ENCODE measurements at places on chromosomes 11 and 22.

GRCh38 chr11:93608364-93608763 is 53.1 kb upstream of the CEP295 start:
- no peak overlapping the region for H3K4me3 ChIP-seq
- no peak overlapping the region for H3K27ac ChIP-seq
- peak; percentile 63 for DNase-seq

GRCh38 chr11:44532809-44533208 is 32.7 kb upstream of the CD82 start:
- peaks cover 31% of the 10 kb centered on the region for H3K4me1 ChIP-seq
- no peak overlapping the region for H3K4me3 ChIP-seq
- H3K36me3 ChIP-seq, result no peaks in the 10 kb centered on the region
- no peak for DNase-seq
- peaks cover 5% of the 10 kb centered on the region for H3K27me3 ChIP-seq
- H3K27ac ChIP-seq, result no peak overlapping the region

GRCh38 chr22:43566021-43566420 is 154.2 kb downstream of the MPPED1 start:
- H3K36me3 ChIP-seq, result no peaks in the 10 kb centered on the region
- H3K4me1 ChIP-seq, result no peaks in the 10 kb centered on the region
- no peak overlapping the region for H3K27ac ChIP-seq
- no peak overlapping the region for H3K4me3 ChIP-seq
- H3K27me3 ChIP-seq, result no peaks in the 10 kb centered on the region
- DNase-seq, result no peak

GRCh38 chr11:119990309-119991021 is 147.4 kb downstream of the TRIM29 start:
- H3K4me3 ChIP-seq, result no peak overlapping the region
- H3K27me3 ChIP-seq, result peaks cover 10% of the 10 kb centered on the region
- peaks cover 29% of the 10 kb centered on the region for H3K4me1 ChIP-seq
- no peak overlapping the region for H3K27ac ChIP-seq
- peak; percentile 78 for DNase-seq

GRCh38 chr11:130478881-130479280 is 30.4 kb downstream of the ADAMTS15 start:
- peaks cover 23% of the 10 kb centered on the region for H3K36me3 ChIP-seq
- no peaks in the 10 kb centered on the region for H3K27me3 ChIP-seq
- H3K4me1 ChIP-seq, result peaks cover 46% of the 10 kb centered on the region

- H3K27ac ChIP-seq, result peak overlapping the region; percentile 49
- peaks cover 45% of the 10 kb centered on the region for H3K4me1 ChIP-seq
- no peaks in the 10 kb centered on the region for H3K36me3 ChIP-seq
- peaks cover 2% of the 10 kb centered on the region for H3K27me3 ChIP-seq
- peak; percentile 84 for DNase-seq
Measured at GRCh38 chr11:69127081-69127850, 28.5 kb upstream of the SMIM38 start.

DNA sequence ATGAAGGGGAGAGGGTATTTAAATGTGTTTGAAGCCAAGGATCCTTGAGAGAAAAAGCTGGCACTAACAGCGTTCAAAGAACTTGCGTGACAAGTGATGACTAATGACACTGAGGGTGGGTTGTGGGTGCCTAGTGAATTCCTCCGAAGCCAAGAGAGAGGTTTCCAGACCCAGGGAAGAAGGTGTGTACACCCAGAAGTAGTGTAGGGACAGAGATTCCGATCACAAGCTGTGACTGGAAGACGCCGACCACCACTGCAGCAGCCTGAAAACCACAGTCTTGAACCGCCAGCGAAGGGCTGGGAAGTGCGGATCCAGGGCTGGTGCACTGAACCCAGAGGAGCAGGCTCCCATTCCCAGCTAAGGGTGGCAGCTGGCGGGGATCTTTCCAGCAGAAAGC is 9.5 kb downstream of the PPARA start:
- H3K27me3 ChIP-seq, result no peaks in the 10 kb centered on the region
- H3K4me1 ChIP-seq, result peaks cover 6% of the 10 kb centered on the region
- H3K36me3 ChIP-seq, result peaks cover 20% of the 10 kb centered on the region
- H3K27ac ChIP-seq, result no peak overlapping the region

GRCh38 chr11:31779374-31779791 is 31.7 kb downstream of the PAX6 start:
- DNase-seq, result peak; percentile 83
- H3K27ac ChIP-seq, result peak overlapping the region; percentile 85

- no peaks in the 10 kb centered on the region for H3K36me3 ChIP-seq
- H3K27me3 ChIP-seq, result no peaks in the 10 kb centered on the region
- peak; percentile 5 for DNase-seq
- H3K4me1 ChIP-seq, result no peaks in the 10 kb centered on the region
Measured at GRCh38 chr11:43035086-43035485, 276.7 kb upstream of the API5 start.

- no peaks in the 10 kb centered on the region for H3K36me3 ChIP-seq
- H3K27ac ChIP-seq, result no peak overlapping the region
- no peak overlapping the region for H3K4me3 ChIP-seq
- H3K27me3 ChIP-seq, result peaks cover 8% of the 10 kb centered on the region
Measured at GRCh38 chr11:117511931-117512539, 184.4 kb downstream of the CEP164 start.

DNA sequence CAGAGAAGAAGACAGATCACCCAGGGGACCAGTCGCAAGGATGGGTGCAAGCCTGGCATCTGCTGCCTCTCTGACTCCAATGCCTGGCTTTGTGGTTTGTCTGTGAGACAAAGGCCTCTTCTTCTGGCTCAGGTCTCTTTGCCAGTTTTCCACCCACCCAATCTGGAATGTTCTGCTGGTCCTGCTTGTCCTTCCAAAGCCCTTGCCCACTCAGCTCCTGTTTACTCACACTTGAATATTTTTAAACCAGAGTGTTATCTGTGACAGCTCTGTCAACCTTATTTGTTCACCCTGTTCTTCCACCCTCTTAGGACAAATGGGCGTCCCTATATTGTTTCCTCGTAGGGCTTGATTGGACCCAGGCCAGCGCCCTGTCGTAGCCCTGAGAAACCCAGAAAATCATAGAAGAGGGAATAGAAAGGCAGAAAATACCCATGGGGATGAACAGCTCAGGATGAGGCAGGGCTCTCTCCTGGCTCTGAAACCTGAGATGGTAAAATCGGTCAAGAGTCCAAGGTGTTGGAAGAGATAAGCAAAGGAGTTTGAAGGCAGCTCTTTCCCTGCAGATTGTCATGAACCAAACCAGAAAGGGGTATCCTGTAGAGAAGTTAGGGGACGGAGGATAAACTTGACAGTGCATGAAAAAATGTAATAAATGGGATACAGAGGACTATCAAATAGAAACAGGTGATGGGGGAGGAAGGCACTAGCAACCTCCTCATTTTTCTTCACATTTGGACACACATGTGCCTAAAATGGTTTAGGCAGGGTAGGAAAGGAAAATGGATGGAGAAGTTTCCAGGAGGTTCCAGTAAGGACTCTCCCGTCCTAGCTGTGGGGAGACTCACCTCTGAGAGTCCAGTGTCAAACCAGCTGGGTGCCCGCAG is 651 bp downstream of the CRYAB start:
- peak overlapping the region; percentile 61 for H3K4me3 ChIP-seq
- no peaks in the 10 kb centered on the region for H3K27me3 ChIP-seq
- peaks cover 45% of the 10 kb centered on the region for H3K4me1 ChIP-seq
- peak overlapping the region; percentile 98 for H3K27ac ChIP-seq
- H3K36me3 ChIP-seq, result peaks cover 29% of the 10 kb centered on the region

DNA sequence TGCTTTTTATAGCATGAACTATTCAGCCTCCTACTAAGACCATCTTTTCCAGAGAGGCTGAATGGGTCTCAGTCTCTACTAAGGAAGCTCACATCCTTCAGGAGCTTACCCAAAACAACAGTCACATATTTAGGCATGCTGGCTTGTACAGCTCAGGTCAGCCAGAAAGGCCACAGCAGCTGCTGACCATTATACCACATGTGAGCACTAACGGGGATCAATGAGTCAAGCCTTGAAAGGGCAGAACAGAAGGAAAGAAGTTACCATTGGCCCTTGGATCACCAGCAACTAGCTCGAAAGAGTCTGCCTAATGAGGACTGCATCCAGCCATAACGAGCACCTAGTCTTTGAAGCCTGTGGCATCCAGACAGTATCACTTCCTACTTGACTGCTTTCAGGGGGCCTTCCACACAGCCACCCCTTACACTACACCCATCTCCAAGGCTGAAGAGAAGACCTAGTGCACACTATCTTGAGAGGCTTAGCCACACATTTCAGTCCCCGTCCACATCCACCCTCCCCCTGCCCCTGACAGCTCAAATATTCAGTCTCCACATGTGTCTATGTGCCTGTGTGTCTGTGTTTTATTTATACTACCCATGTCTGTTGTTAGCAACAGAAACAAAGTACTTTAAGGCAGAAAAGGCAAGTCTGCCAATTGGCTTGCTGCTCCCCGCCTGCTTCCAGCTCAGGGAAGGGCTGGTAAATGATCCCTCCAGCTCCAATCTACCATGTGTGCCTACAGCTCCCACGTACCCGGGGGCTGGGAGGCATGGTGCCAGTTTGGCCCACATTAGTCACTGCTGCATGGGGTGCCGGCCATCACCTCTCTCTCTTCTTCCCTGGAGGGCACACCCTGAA is 95.5 kb downstream of the RPL27A start:
- no peak overlapping the region for H3K4me3 ChIP-seq
- no peaks in the 10 kb centered on the region for H3K27me3 ChIP-seq
- DNase-seq, result peak; percentile 96
- peaks cover 8% of the 10 kb centered on the region for H3K36me3 ChIP-seq
- H3K27ac ChIP-seq, result peak overlapping the region; percentile 84

GRCh38 chr11:66845876-66846212 is 2.6 kb downstream of the RCE1 start:
- no peak overlapping the region for H3K27ac ChIP-seq
- no peaks in the 10 kb centered on the region for H3K27me3 ChIP-seq
- DNase-seq, result peak; percentile 3
- H3K36me3 ChIP-seq, result peaks cover 59% of the 10 kb centered on the region
- H3K4me1 ChIP-seq, result peaks cover 23% of the 10 kb centered on the region

DNA sequence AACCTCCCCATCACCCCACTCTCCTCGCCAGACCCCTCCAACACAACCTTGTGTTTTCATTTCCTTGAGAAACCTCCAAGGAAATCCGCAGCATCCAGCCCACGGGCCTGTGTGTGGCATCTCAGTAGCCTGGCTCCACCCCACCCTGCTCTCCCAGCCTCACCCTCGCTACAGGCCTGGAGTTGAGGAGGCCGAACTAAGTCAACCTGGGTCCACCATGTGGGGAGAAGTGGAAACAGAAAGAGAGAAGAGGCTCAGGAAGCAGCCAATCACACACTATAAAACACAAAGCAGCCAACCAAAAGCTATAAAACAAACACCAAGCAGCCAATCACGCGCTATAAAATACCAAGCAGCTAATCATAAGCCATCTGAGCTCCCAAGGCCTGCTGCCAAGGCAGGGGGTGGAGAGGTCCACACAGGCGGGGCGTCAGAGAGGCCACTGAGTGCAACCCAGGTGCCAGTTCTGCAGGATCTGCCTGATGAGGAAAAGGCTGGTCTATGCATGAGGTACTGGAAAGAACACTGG is 72.0 kb downstream of the MICAL3 start:
- DNase-seq, result no peak
- no peaks in the 10 kb centered on the region for H3K27me3 ChIP-seq
- H3K36me3 ChIP-seq, result no peaks in the 10 kb centered on the region
- no peak overlapping the region for H3K4me3 ChIP-seq
- H3K27ac ChIP-seq, result no peak overlapping the region

- no peak for DNase-seq
- no peaks in the 10 kb centered on the region for H3K4me1 ChIP-seq
- no peaks in the 10 kb centered on the region for H3K27me3 ChIP-seq
- no peak overlapping the region for H3K27ac ChIP-seq
Measured at GRCh38 chr11:83140691-83141455, 16.1 kb upstream of the PCF11 start.

GRCh38 chr11:95262994-95263765 is 32.2 kb upstream of the SESN3 start:
- H3K4me1 ChIP-seq, result no peaks in the 10 kb centered on the region
- H3K36me3 ChIP-seq, result no peaks in the 10 kb centered on the region
- no peak overlapping the region for H3K4me3 ChIP-seq
- DNase-seq, result no peak
- H3K27ac ChIP-seq, result no peak overlapping the region

GRCh38 chr22:35802885-35803284 is 85.2 kb downstream of the APOL5 start:
- H3K36me3 ChIP-seq, result peaks cover 12% of the 10 kb centered on the region
- no peaks in the 10 kb centered on the region for H3K27me3 ChIP-seq
- H3K4me3 ChIP-seq, result no peak overlapping the region
- H3K4me1 ChIP-seq, result no peaks in the 10 kb centered on the region

- peak overlapping the region; percentile 62 for H3K27ac ChIP-seq
- peak; percentile 40 for DNase-seq
- H3K27me3 ChIP-seq, result no peaks in the 10 kb centered on the region
- H3K36me3 ChIP-seq, result no peaks in the 10 kb centered on the region
- H3K4me3 ChIP-seq, result no peak overlapping the region
- peaks cover 25% of the 10 kb centered on the region for H3K4me1 ChIP-seq
Measured at GRCh38 chr11:12375720-12376119, 1.7 kb upstream of the PARVA start.

- H3K27ac ChIP-seq, result no peak overlapping the region
- peak; percentile 53 for DNase-seq
- H3K27me3 ChIP-seq, result peaks cover 26% of the 10 kb centered on the region
- H3K4me3 ChIP-seq, result no peak overlapping the region
- no peaks in the 10 kb centered on the region for H3K36me3 ChIP-seq
- peaks cover 28% of the 10 kb centered on the region for H3K4me1 ChIP-seq
Measured at GRCh38 chr22:27419473-27419872, 382.1 kb downstream of the MN1 start.

GRCh38 chr22:20106205-20106848 is 9.6 kb upstream of the RANBP1 start:
- peaks cover 85% of the 10 kb centered on the region for H3K36me3 ChIP-seq
- no peak for DNase-seq
- no peak overlapping the region for H3K4me3 ChIP-seq
- H3K4me1 ChIP-seq, result peaks cover 19% of the 10 kb centered on the region
- no peak overlapping the region for H3K27ac ChIP-seq
- H3K27me3 ChIP-seq, result no peaks in the 10 kb centered on the region

- H3K27me3 ChIP-seq, result peaks cover 3% of the 10 kb centered on the region
- H3K27ac ChIP-seq, result no peak overlapping the region
- H3K4me3 ChIP-seq, result no peak overlapping the region
- DNase-seq, result no peak
Measured at GRCh38 chr11:134565343-134565891, 153.4 kb upstream of the B3GAT1 start.

DNA sequence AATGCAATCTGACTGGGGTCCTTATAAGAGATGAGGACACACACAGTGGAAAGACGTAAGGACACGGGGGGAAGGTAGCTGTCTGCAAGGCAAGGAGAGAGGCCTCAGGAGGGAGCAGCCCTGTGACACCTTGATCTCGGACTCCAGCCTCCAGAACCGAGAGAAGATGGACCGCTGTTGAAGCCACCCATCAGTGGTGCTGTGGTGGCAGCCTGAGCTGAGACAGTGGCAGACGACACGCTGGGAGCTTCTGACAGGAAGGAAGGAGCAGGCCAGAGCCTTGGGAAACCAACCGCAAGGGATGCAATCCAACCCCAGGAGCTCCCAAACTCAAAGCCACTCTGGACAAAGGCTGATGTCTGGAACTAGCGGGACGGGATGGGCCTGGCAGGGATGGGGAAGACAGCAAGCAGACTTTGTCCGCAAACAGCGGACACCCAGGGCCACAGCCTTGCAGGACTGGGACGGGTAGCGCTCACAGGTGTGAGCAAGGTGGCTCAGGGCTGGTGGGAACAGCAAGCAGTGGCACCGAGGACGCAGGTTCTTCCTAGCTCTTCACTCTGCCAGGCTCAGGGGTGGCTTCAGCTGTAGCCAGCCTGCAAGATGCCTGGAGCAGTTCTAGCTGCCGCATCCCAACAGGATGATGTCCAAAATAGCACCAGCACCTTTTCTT is 10.9 kb downstream of the LTO1 start:
- H3K27me3 ChIP-seq, result no peaks in the 10 kb centered on the region
- no peaks in the 10 kb centered on the region for H3K4me1 ChIP-seq
- no peak overlapping the region for H3K4me3 ChIP-seq
- H3K27ac ChIP-seq, result no peak overlapping the region
- no peak for DNase-seq
